HT1080 (cell line): ENCODE measurements at places on chromosomes 5 and 9. TPM values are rescaled to one million over a fixed set of nuclear protein-coding genes. Genes with fewer than 3 reads are reported as not detected.

DNA sequence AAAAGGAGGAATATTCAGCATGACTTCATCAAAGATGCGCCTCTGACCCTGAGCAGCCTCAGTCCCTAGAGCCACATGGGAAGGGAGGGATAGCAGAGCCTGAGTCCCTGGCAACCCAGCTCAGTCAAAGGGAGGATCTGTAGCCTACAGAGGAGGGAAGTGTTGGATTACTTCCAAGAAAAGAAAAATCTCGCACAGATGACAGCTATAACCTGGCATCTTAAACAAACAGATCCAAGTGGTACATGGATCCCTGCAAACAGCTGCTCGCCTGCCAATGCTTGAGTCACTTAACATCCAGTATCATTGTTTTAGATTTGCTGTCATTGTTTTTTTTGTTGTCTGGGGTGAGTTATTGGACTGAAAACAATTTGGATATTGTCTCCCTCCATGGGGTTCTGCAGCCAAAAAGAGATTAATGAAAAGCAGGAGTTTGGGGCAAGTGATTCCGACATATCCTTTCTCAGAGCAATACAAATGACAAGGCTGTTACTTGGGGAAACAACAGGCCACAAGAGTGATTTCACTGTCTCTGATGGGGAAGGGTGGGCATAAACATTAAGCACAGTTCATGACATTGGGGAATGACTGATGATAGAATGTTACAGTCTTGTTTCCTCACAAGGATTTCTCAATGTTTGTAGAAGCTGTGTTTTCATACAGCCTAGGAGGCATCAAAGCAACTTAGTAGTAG, 153.5 kb upstream of the KIF2A start:
- peak; percentile 38 for DNase-seq

FAM169A gene
- 3.8 and 6.6 TPM in 2 replicates for total RNA-seq

LMX1B gene
- total RNA-seq, result 0.55 and 1.3 TPM in 2 replicates

DNA sequence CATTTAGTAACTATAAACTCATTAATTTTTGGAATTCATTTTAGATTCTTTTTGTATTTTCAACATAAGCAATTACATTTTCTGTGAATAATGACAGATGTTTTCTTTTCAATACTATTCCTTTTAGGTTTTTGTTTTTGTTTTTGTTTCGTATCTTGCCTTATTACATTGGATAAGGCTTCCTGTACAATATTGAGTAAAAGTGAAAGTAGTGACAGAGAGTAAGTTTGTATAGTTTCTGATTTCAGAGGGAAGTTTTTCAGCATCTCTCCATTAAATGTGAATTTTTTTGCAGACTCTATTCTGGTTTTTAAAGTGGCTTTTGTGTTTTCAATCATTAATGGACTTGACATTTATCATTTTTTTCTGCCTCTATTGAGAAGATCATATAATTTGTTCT, 12.8 kb upstream of the CAMK4 start:
- DNase-seq, result no peak

DNA sequence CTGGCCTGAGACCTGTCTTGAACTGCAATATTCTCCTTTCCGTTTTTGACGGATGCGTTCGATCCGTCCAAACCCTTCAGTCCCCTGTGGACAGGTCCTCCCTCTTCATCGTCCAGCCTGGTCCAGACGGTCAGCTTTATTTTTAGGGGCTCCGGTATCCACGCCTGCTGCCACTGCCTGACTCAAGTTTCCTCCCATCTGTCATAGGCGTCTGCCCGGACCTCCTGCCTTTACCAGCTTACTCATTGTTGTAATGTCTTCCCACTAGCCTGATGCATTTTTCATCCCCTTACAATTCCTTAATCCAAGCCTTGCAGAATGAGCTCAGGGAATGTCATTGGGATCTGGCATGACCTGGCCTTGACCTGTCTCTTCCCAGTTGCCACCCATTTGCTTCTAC, 145.8 kb downstream of the TENT4A start:
- no peak for DNase-seq

DNA sequence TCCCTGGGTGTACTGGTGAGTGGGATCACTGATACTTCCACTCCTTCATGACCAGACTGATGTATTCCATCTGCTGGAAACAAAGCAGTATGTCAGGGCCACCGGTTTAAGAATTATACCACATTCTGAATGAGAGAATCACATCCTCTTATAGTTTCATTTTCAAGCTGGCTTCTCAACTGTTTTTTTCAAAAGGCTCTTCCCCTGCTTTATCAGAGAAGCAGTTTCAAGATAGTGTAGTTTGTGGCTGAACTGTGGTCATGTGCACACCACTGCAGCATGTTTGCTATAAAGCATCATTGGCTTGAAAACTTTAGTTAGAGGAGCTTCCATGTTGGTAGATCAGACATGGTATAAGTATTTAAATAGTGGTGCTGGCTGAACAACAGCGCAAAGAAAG, 450.5 kb upstream of the CDH10 start:
- no peak for DNase-seq

DNA sequence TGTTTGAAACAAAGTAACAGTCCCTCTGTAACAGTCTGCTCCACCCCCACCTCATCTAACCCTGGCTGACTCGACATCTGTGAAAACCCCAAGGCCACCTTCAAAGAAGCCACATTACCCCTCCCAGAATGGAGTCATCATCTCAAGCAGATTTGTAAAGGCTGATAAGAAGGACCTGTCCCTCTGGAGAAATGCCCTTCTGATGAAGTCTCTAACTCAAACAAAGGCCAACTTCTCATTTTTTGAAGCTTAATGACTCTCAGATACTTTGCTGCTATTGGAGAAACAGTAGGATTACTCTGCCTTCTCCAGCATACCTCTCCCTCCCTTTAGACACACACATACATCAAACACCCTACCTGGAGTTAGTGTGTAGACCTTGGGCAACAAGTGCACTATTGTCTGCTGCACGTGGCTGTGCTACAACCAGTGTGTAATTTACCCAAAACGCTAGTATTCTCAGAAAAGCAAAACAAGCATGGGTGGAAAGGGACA, 5.3 kb upstream of the SUSD1 start:
- no peak for DNase-seq

DNA sequence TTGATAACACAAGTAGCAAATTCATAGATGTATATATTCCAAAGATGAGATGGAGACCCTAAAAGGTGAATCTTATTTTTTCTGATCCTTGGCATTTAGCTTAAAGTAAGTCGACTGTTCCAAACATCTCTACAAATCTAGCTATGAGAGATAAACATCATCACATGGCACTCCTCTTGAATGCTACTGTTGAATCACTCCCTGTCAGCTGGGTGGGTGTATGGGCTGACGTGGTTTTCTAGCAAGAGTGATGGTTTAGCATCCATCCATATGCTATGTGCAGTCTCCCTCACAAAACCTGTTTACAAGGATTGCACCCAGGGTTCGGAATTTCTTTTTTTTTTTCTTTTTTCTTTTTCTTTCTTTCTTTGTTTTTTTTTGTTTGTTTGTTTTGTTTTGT, 13.8 kb downstream of the ACO1 start:
- DNase-seq, result no peak

SARDH gene
- total RNA-seq, result 0.05 and 0.30 TPM in 2 replicates

RORB gene
- total RNA-seq, result 0.13 and 0.17 TPM in 2 replicates

- DNase-seq, result peak; percentile 37
Measured at GRCh38 chr5:112479418-112479817, 60.3 kb upstream of the EPB41L4A start.

DNA sequence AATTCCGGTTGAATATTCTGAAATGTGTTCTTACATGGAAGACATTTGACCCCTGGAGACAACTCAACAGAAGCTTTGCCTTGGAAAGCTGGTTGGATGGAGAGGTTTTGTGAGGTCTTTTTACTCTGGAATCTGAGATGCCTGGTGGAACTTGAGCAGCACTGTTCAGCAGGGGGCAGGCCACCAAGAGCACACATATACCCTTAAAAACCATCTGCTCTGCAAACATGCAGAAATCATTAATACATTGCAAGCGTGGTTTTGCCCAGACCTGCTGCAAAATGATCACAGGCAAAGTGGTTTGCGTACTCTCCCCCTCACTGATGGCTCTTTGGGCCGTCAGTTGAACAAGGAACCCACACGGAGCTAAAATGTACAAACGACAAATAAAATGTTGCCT, 32.8 kb upstream of the DAP start:
- DNase-seq, result no peak

- DNase-seq, result no peak
Measured at GRCh38 chr9:93620041-93620506, 43.7 kb downstream of the PHF2 start.

GABRG2 gene
- 0.60 and 0.90 TPM in 2 replicates for total RNA-seq

GRCh38 chr9:133581011-133581410, 28.2 kb downstream of the FAM163B start:
- no peak for DNase-seq

VDAC1 gene
- 405 and 411 TPM in 2 replicates for total RNA-seq

ADAMTS6 gene
- total RNA-seq, result 30.1 and 31.8 TPM in 2 replicates

DNA sequence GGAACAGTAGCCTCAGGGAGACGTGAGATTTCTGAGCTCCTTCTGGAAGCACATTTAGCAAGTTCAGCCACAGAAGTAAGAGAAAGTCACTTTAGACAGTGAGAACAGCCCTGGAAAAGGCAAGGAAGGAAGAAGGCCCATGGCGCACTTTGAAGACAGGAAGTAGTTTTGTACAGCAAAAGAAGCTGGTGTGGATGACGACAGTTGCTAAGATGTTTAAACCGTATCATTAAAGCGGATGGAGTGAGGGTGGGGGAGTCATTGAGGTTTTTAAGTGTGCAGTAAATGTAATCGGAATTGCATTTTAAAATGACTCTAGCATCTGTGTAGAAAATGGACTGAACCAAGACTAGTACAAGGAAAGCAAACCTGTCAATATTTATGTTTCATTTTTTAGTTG, 15.3 kb upstream of the TRPM3 start:
- no peak for DNase-seq

GRCh38 chr5:54360089-54360488, 49.7 kb upstream of the ARL15 start:
- DNase-seq, result peak; percentile 88

DNA sequence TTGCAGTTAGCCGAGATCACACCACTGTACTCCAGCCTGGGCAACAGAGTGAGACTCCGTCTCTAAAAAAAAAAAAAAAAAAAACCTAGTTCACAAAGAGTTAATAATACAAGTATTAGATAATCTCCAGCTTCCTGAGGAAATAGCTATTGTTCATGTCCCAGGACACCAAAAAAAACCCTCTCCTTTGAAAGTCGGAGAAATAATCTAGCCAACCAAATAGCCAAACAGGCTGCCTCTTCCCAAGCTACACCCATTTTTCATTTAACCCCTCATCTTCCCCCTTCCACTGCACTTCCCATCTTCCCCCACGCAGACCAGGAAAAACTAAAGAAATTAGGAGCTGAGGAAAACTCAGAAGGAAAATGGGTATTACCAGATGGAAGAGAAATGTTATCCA, 23.6 kb downstream of the CNOT8 start:
- no peak for DNase-seq

GRCh38 chr9:124221676-124222075, 36.1 kb upstream of the NEK6 start:
- no peak for DNase-seq

DNA sequence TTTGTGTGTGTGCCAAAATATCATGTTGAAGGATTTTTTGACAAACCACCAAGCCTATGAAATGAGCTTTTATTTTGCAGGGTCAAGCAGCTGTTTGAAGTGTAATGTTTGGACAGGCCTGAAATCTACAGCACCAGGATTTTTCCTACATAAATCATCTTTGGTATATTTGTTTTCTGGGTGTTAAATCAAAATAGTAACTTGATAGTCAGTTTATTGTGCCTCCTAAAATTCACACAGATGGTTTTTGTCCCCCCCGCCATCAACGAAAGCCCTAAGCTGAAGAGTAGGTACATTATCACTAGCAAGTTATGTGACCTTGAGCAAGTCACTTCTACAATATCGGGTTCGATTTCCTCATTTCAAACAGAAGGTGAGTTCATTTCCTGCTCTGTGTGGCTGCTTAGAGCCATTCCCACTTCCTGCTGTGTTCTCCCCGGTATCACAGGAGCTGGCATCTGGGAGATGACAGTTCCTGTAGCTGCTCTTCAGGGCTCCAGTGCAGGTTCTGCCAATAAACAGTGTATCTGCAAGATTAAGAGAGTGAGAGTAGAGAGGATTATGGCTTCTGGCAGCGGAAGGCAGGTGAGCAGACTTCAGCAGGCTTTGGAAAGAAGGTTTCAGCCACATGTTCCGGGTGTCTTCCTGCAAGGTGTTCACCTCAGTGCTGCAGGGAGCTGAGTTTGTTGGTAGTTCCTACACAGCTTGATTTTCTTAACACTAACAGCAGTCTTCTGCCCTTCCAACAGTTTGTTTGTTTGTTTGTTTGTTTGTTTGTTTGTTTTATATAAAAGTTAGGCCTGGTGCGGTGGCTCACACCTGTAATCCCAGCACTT, 48.4 kb upstream of the GNE start:
- peak; percentile 80 for DNase-seq

DNA sequence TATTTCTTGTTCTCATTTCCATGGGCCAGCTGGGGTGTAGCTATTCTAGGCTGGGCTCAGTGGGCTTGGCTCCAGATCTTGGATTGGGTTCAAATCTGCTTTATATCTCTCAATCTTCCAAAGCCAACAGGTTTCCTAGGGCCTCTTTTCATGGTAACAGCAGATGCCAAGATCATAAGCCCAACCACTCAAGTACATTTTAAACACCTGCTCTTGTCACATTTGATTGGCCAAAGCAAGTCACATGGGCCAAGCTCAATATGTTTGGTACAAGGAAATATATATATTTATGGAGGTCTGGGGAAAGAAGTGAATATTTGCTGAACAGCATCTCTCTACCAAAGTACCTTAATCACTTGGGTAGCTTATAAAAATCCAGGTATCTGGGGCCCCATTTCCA, 49.5 kb downstream of the MRRF start:
- DNase-seq, result no peak

DNA sequence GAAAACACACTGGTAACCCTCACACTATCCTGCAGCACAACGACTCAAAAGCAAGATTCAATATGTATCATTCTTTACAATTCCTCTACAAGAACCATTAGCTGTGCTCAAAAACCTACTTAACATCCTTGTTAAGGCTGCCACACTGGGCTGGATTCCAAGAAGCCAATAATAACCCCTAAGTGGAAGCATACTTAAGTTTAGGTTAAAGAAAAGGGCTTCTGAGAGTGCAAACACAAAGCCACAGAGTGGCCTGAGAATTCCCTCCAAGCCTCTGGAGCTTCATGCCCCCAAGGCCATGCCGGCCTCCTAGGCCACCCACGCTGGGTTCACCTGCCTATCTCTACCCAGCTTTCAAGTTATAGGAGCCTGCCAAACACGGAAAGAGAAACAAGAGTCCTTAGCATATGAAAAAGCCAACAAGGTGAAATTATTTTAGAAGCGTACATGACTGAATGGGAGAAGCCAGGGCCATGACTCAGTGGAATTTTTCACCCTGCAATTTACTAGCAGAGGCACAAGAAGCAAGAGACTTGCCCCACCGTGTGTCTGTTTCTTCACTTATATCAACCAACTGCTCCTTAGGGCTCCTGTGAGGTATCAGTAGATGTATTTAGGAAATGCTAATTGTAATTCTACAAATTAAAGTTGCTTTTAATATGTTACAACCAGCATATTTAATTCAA, 293.0 kb downstream of the SPOCK1 start:
- no peak for DNase-seq

DNA sequence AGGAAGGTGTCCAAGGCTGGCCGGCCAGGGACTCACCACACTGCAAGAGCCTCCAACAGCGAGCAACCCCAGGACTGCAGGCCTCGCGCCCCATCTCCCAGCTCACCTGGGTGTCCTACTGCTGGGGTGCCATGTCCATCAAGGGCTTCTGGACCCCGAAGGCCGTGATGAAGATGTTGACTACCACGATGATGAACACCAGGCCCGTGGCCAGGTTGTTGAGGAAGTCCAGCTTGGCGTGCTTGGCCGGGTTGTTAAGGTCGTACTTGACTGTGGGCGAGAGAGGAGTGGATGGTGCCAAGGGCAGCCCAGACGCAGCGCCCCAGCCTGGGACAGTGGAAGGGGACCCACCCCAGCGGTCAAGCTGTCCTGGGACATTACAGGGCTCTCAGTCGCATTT, 9.3 kb downstream of the NINJ1 start:
- DNase-seq, result no peak
